PC-3 (cell line): ENCODE measurements at places on chromosomes 13 and 19.

DNA sequence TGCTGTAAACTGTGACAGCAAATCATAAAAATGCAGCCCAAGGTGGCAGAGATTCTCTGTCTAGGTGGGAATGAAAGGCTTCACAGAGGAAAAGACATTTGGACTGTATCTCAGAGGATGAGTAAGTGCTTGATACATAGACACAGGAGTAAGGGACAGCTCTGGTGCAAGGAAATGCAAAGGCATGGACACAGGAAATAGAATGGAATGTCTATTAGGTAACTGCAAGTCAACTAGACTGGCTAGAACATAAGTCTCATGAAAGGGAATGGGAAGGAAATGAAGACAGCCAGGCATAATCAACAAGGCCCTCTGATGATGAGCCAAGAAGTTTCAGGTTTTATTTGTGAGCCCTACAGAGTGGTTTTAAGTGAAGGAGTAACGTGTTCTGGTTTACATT lies 321.7 kb downstream of the SUCLA2 start:
- peak; percentile 52 for DNase-seq

- no peak for DNase-seq
These were observed 39.7 kb upstream of the PEPD start for GRCh38 chr19:33561261-33561660.

DNA sequence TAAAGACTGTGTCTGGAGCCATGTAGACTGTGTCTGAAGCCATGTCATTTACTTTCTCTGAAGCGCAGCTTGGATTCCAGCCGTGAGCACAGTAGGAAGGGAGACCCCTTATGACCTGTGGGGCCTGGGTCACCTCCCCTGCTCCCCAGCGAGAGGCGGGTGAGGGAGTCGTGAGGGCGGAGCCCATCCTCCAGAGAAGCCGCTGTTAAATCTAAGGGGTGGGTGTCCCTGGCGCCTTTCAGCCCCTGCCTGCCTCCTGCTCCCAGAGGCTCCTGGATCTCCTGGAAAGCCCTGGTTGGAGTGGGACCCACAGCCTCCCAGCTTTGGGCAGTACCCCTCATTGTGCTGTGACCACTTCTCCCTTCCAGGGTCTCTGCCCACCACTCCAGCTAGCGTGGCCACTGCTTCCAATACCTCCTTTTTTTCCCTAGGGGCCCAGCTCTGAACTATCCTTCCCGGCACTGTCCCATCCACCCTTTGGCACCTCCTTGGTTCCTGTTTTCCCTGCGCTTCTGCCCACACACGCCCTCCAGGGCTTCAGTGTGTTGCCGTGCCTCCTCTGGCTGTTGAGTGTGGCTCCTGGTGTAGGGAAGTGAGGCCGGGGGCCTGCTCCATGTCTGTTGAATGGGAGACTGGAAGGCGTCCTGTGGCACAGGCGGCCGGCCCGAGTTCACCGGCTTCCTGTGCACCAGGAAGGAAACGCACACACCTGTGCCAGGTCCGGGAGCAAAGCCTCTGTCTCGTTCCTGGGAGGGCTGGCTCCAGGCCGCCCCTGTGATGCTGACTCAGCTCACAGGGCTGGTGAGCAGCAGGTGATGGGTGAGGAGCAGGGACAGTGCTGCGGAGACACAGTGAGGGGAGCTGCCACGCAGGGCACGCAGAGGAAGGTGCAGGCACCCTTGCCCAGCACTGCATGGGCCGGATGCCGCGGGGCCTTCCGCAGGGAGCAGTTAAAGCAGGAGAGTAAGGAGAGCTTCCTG lies 29.4 kb downstream of the ATP4B start:
- no peak for DNase-seq

DNA sequence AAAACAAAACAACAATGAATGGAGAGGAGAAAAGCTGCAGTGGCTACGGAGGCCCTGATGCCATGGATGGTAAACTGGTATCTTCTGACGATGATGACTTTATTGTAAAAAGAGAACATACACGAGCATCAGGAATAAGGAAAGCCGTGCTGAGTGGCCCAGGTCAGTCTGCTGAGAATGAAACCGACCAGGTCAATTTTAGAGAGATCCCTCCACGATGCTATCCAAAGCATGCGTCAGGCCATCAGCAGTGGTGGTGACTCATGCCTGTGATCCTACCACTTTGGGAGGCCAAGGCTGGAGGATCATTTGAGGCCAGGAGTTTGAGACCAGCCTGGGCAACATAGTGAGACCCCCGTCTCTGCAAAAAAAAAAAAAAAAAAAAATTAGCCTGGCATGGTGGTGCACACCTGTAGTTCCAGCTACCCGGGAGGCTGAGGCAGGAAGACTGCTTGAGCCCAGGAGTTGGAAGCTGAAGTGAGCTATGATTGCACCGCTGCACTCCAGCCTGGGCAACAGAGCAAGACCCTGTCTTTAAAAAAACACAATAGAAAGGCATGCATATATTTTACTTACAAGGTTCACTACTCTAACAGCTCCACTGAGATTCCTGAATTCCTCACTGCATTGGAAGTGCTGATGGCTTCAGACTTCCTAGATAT lies 62.3 kb downstream of the GADD45B start:
- DNase-seq: no peak

DNA sequence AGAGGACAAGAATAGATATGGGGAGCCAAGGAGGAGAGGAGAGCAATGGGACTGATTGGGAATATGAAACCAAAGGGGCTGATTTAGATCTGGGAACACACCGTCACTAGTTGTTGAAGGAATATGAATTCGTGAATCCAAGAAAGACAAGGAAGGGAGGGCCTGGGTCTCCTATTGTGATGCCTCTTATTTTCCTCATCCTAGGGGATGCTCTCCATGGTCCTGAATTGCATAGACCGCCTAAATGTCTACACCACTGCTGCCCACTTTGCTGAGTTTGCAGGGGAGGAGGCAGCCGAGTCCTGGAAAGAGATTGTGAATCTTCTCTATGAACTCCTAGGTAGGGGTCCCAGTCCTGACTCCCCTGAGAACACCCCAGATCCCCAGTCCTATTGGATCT lies 21.5 kb downstream of the RYR1 start:
- peak; percentile 26 for DNase-seq

- peak; percentile 29 for DNase-seq
These were observed 12.0 kb upstream of the NUMBL start for GRCh38 chr19:40702337-40703012.

GRCh38 chr19:30253581-30253996 lies 118.6 kb upstream of the ZNF536 start:
- DNase-seq: peak; percentile 40

GRCh38 chr13:111051041-111051725 lies 63.9 kb upstream of the ARHGEF7 start:
- no peak for DNase-seq

- peak; percentile 12 for DNase-seq
These were observed 65.2 kb upstream of the ZNF599 start for GRCh38 chr19:34838248-34838647.

- no peak for DNase-seq
These were observed 125.4 kb upstream of the ZNF507 start for GRCh38 chr19:32219881-32220472.

DNA sequence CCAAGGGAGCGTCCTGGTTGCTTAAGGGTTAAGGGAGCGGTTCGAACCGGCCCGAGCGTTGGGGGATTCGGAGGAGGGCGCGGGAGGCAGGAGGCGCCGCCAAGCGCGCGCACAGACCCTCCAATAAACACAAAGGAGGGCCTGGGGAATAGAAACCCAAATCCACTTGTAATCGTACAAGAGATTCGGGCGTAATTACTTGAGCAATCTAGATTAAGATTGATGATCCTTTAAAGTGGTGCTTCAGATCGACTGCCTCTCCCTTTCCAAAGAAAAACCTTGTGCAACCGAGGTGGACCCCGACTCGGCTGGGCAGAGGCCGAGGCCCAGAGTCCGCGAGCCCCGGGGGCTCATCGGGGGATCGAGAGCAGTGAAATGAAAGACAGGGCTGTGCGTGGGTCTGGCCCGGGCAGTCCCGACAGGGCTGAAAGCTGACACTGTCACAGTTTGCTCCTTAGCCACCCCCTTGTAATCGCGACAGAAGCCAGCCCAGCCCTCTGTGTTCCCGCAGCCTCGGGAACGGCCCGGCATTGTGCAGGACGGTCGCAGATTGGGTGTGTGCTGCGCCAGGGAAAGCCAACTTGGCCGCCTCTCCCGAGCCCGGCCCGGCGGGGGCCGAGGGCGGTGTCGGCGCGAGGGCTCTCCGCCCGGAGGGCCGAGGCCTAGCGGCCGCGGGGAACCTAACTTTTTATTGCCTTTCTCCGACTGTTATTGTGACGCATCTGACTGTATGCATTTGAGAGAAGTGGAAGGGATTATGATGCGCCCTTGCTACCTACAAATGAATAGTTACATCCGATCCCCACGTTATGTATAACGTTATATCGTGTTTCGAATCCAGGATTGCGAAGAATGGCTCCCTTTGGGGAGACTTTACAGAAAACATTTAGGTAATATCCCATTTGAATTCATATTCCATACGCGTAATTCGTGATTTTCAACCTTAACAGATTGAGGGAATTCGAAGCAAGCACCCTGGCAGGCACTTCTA lies 5.5 kb downstream of the MAB21L1 start:
- no peak for DNase-seq

DNA sequence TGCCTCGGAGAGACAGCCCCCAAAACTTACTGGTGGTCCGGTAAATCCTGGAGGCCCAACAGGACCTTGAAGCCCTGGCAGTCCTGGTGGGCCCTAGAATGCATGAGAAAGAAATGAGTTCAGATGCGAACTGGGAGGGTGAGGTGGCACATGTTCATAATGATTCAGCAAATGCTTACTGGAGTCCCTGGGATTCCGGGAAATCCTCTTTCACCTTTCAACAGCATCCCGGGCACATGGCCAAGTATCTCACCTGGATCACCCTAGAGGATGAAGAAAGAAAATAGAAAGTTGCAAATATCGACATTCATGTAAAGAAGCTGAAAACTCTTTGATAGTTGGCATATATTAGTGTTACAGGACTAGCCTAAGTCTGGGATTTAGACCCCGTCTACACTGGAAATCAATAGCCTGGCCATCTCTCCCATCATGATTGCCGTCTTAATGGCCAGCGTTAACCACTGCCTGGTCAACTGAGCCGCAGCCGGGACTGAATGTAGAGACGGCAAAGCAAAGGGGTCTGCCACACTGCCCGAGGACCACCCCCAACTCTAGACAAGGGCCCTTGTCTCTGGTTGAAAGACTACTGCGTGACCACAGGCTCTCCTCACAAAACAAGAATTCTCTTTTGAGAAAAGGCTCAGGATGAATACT lies 96.9 kb downstream of the COL4A1 start:
- peak; percentile 10 for DNase-seq

DNA sequence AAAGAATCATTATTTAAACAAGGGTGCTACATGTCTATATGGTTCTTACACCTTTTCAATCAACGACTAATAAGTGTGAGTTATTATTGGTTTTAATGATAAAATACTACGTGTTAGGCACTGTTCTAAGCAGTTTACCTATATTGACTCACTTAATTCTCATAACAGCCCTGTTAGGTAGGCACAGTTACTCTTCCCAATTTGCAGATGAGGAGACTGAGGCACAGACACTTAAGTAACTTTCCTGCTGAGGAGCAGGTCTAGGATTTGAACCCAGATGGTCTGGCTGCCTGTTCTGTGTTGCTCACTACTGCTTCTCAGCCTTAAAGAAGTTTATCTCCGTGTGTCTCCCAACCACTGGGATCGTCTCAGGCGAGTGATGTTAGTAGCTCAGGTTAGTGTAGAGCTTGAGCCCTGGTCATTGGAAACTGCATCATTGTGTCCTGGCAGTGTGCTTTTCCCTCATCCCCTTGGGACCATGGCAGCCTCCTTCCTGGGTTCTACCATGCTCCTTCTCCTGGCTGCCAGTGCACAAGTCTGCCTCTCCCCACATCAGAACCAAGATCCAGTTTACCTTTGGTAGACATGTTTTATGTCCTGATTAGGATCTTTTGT lies 10.9 kb downstream of the UBAC2 start:
- no peak for DNase-seq

- DNase-seq: no peak
These were observed 4.7 kb downstream of the LENG1 start for GRCh38 chr19:54154603-54155345.

DNA sequence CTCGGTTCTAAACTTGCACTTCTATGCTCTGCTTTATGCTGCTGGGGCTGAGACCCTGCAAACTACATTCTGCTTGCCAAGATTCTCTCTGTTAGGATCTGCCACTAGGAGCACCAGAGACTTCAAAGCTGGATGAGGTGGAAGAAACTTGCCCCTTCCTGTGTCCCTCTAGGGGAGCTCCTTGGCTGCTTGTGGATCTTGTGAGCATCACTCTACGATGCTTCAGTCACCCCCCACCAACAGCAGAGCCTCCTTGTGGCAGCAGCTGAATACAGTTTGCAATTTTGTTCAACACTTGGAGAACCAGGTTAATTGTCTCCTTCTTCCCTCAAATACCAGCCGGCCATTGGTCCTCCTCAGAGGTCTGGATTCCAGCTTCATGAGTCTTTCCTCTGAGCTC lies 310.6 kb downstream of the FGF14 start:
- DNase-seq: peak; percentile 7

DNA sequence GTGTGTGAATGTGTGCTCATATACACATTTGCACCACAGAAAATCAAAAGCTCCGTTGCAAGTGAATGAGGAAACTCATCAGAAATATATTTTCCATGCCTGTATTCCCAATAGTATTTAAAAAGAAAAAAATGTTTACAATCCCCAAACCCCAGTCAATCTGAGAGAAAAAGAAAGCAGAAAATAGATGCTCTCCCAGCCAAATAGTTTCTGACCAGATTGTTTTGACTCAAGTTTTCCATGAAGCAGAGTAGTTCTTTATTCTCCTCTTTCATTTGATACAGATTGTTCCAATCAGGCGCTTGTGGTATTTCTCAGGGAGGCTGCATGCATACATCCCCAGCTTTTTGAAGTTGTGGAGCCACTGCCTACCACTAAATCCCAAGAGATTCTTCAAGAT lies 110.6 kb downstream of the STARD13 start:
- DNase-seq: no peak

DNA sequence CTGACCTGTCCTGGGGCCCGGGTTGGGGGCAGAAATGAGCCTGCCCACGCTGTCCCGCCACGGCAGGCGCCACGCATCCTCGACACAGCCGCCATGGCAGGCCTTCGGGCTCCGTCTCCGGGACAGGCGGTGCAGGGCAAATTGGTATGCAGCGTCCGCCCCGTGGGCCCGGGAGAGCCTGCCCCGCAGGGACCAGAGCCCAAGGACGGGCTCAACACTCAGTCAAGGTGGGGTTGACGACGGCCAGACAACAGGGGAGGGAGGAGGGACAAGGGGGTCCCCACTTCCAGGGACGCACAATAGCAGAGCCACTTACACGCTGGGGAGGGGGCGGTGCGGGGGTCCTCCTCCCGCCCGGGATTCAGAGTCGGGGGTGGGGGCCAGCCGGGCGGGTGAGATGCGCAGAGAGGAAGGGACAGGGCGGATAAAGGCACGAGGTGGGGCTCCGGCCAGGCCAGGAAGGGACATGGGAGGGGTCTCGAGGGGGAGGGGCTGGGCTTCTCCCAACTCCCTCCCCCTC lies 1.2 kb downstream of the CTXN1 start:
- DNase-seq: no peak

DNA sequence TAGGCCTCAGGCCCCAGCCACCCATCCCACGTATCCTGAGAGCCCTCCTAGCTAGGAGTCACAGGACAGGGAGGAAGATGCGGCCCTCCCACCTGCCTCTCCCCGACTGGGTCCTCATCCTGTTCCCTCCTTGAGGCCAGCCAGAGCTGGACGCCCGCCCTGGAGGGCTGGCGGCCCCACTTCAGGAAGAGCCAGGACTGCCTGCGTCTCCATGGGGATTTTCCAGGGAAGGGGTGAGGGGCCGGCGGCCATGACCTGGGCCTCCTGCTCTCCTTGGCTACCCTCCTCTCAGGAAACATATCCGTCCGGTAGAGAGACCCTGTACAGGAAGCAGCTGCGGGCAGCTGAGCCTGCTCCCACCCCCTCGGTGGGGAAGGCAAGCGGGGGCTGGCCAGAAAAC lies 11.3 kb upstream of the PRKD2 start:
- DNase-seq: no peak

- peak; percentile 26 for DNase-seq
These were observed 328.7 kb downstream of the SPRY2 start for GRCh38 chr13:80012251-80012650.
